ENCODE measurements at places on chromosomes 3 and 15.

GRCh38 chr3:60594025-60594424, 657.2 kb downstream of the FHIT start:
- no peak for DNase-seq

DNA sequence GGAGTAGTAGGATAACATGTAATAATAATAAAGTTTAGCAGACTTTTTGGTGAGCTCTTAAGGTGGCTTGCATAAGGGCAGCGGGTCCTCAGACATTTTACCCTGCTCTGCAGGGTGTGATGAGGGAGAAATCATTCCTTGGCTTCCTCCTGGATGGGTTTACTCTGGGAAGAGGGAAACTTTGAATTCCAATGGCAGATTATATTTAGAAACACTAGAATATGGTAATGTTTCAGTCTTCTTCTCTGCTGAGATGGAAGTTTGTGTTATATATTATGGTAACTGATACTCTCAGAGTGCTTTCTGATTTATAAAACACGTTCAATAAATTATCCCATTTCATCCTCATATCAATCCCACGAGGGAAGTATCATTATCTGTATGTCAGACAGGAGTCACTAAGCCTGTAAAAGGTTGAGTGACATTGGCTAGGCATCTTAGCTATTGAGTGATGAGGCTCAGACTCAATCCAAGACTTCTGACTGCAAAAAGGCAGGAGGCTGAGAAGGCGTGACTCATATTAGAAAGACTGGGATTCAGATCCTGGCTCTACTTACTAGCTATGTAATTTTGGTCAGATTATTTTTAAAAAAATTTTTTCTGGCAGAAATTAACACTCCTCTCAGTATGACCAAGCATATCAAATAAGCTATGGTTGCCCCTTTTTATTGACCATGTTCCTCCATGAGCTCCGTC, 19.3 kb downstream of the PDIA5 start:
- no peak for DNase-seq

DNA sequence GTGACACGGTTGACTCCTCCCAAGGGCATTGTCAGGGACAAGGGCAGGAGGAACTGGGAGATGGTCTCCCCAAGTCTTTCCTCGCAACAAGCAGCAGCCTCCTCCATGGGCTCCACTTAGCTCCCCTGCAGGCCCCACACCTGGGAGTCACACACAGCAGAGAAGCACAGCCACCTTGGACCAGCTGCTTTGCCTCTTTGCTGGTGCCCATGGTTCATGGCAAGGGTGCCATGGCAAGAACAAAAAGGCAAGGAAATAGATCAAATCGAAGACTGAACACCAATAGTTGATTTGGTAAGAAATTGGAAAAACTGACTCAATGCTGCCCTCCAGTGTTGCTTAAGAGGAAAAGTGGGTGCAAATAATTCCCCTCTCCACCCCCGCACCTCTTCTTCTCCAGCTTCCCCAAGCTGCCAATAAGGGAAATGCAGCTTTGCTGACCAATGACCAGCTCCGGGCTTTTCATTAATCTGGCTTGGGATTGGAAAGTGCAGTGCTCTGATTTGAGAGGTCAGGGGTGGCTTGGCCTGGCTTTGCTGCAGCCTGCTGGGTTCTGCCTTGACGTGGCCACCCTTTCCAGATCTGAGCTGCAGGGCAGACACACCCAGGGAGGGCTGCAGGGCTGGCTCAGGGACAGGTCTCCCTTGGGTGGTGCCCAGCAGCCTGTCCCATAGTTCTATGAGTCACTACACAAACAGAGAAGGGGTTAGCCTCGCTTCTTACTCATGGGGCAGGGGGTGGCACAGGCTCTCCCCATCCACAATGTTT, 162.0 kb downstream of the KLF13 start:
- no peak for DNase-seq

DNA sequence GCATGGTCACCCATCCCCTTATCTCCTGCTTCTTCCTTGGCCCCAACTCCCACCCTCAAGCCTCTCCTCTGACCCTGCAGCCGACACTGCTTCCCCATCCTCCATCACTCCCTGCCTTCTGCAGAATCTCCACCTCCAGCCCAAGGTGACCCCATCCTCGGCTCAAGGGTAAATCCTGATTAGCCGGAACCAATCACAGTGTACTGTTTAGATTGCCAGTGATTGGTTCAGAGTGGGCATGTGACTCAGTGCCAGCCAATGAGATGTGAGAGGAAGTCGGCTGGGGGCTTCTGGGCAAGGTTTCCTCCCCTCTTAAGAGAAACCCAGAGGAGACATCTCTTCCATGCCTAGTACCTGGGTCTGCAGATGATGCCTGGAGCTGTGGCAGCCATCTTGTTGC, 10.3 kb downstream of the CACNA2D2 start:
- DNase-seq: no peak

DNA sequence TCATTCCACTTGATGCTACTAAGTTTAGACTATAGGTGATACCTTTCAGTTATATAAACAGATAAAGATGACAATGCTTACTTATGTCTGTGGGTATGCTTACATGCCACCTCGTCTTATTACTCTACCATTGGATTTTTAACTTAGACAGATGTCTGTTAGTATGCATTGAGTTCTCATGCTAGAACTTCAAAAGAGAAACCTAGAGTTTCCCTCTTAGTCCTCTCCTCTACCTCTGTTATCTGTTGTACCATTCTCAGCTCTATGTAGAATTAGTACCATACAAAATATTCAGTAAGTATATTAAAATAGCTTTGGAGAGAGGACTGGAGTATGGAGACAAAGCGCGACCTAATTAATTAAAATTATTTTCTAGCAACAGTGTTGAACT, 111.3 kb downstream of the BBX start:
- DNase-seq: no peak

GRCh38 chr3:27720899-27721716, 1.0 kb downstream of the EOMES start:
- DNase-seq: no peak

- no peak for DNase-seq
These were observed 102.4 kb downstream of the RAB11A start for GRCh38 chr15:65971741-65971995.

- no peak for DNase-seq
These were observed 105.0 kb downstream of the BDH1 start for GRCh38 chr3:197450810-197451209.

DNA sequence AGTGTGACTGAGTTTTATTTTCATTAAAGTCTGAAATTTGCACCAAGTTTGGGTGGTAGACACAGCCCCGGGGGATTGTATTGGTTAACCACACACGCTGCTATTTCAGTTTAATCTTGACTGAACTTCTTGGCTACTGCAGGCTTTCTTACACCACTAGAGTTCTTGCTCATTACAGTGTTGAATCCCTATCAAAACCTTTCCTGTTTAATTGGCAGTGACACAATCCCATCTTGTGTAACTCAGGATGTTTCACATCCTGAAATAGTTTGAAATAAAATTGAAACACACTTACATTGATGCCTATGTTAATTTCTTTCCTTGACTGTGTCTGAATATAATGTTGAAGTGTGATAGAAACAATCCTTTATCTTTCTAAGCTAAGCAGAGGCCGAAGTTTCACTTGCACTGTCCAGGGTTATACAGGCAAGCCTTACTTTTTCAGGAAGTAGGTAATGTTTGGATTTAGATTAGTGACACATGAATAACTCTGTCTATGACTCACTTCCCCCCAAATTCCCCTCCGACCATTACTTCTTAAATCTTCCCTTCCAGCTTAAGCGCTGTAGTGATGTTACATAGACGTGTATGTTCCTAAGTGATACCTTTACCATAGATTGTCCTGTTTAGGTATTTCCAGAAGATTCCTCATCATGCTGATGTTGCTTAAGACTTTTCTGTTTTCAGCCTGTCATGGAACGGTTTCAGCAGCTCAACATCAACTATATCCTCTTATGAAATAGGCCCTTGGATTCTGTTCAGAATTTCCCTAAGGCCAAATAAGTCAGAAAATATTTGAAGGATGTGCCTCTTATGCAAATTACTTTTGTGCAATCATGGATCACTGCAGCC, 16.8 kb downstream of the ATG7 start:
- DNase-seq: no peak

Data from cortex of kidney (tissue), 1 donor.